ENCODE measurements at places on chromosomes 16 and 17.

- DNase-seq: no peak
These were observed 28.8 kb downstream of the POLR2A start for GRCh38 chr17:7512824-7513540.

GRCh38 chr16:81582655-81583441, 138.2 kb downstream of the CMIP start:
- no peak for DNase-seq

DNA sequence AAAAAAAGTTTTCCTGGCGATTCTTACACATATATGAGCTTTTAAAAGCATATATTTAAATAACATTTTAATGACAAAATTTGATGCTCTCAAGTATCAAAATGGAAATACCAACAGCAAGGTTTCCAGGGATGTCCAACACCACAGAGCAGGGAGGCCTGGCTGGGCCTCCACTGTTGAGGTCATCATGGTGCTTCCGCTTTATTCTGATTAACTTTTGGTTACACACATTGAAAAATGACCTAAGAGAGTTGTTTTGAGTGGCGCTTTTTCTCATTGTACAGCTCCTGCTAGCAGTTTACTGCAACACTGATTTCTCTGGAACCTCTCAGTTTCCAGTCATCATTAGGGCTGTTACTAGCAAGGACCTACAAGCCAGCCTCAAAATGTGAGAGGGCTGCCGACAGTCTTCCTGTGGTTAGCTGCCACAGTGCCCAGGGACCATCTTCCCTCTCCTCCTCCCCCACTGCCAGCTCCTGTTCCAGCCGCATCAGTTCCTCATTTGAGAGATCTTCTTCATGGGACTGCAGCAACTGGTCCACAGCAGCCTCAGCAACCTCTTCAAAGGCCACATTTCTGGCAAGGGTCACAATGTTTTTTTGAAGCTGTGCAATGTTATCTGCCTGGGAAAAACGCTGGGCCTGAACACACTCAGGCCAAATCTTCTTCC, 21.3 kb downstream of the DEF8 start:
- no peak for DNase-seq

- DNase-seq: no peak
These were observed 52.1 kb upstream of the DOC2B start for GRCh38 chr17:233473-233941.

DNA sequence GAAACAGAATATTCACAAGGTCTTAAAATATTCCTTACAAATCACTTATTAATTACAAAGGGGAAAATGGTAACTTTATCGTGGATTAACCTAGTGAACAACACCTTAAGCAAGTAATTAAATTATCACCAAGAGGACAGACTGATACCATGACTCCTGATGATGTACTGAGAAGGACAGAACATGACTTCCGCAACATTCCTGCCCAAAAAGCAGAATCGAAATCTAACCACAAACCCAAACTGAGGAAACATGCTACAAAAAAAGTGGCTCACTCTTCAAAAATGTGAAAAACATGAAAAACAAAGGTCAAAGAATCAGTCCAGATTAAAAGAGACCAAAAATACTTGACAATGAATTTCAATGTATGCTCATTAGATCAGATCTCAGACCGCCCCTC, 151.5 kb downstream of the AATF start:
- DNase-seq: no peak

GRCh38 chr17:78120971-78121800, 7.4 kb downstream of the TMC6 start:
- peak; percentile 46 for DNase-seq

GRCh38 chr17:3222505-3222904, 15.0 kb downstream of the OR1A1 start:
- DNase-seq: no peak

- no peak for DNase-seq
These were observed 3.3 kb upstream of the NOTUM start for GRCh38 chr17:81964081-81964849.

GRCh38 chr16:88558457-88559442, 11.5 kb upstream of the ZC3H18 start:
- DNase-seq: no peak

GRCh38 chr16:75402159-75402820, 31.0 kb downstream of the CFDP1 start:
- DNase-seq: no peak

DNA sequence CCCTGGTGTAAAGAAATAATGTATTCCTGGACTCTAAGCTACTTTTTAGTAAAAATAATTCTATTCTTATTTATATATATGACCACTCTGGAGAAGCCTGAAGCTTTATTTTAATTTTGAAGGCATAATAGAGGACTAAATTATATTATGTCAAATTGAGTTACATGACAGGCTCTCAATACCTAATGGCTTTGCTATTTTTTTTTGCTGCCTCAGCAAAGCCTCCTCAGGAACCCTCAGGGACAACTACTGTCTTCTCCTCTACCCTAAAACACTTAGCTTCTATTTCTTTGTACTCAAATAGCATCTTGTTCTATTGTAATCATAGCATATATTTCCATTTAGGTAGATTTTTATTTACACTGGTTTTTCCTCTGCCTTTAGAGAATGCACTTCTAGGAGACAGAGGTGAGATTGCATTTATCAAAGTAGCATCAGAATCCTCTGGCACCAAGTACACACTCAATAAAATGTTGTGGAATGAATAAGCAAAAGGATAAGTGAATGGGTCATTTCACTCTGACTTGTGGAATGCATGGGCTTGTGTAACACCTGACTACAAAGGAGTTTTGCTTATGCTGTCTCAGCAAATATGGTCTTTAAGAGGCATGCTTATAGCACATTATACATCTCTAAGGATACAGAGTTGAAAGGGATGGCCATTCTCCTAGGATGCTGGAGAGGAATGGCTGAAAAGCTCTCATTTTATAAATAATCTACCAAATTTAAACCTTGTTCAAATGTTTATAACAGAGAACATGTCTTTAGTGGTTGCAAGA, 605.2 kb downstream of the KCNJ2 start:
- DNase-seq: no peak

- peak; percentile 13 for DNase-seq
These were observed 950 bp downstream of the KLHDC4 start for GRCh38 chr16:87764600-87765472.

DNA sequence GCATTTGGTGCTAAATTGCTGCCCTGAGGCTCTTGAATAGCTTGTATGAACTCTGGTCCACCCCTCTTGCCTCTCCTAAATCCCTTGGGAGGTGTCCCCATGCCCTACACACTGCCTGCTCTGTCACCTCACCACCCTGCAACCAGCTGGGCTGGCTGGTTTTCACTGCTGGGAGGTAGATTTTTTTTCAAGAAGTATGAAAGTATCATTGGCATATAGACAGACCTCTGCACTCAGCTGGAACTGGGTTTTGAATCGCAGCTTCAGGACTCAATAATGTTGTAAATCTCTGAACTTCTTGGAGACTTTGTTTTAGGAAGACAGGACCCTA, 184.9 kb downstream of the MSI2 start:
- no peak for DNase-seq

GRCh38 chr16:88640498-88641247, 2.3 kb downstream of the IL17C start:
- no peak for DNase-seq

DNA sequence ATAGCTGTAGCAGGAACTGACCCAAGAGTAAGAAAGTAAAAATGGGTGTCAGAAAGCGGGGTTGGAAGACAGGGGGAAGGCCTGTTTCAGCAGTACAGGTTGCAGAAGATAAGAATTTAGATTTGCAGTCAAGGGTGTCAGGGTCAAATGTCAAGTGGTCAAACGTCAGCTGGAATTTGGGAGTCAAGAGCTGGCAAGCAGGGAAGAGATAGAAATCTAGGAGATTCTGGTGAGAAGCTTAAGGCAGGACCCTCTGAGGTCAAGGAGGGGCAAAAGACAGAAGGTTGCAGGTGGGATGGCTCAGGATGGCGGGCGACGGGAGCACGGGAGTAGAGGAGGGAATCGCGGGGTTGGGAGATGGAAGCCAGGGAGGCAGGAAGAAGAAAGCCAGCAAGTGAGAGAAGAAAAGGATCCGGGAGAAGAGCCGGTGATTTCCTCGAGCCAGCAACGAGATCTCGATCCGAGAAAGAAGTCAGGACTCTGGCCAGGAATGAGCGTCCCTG, 335 bp downstream of the SLC25A35 start:
- no peak for DNase-seq

GRCh38 chr17:21815352-21816063, 123.2 kb downstream of the KCNJ18 start:
- DNase-seq: no peak

- no peak for DNase-seq
These were observed 146.3 kb downstream of the SLC39A11 start for GRCh38 chr17:72946156-72946555.

DNA sequence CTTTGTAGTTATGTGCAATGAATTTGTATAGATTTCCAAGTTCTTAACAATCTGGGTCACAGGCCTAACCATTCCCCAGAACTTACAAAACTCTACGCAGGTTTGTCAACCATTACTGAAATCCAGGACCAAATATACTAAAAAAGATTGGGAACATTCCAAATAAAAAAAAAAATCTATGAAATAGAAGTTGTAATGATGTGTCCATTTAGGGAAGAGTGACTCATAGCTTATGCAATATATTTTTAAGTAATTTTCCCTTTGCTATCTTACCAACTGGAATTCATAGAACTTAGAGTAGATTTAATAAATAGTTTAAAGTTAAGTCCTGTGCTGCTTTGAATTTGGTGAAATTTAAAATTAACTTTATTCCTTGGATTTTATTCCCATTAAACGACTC, 393.2 kb downstream of the PMP22 start:
- no peak for DNase-seq

DNA sequence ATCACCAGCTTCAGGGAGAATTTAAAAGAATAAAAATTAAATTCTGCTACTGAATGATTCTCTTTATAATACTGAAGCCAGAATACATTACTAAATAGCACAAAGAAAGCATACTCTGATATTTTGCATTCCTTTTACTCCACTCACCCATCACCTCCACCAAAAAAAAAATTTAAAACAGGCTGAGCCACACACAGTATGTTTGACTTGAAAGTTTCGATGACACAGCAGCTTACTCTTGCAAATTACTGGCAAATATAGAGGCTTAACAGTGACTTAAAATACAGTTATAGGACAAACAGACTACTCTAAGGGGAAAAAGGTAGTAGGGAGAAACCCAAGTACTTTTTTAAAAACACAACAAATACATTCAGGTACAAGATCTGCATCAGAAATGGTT, 39.2 kb downstream of the GPATCH8 start:
- DNase-seq: no peak

- DNase-seq: no peak
These were observed 64.7 kb downstream of the HELZ start for GRCh38 chr17:67180275-67180674.

Data from activated naive CD4-positive, alpha-beta T cell treated with Interleukin-2 at 50 U/mL for 16 hours (primary cell).